A673 (cell line): ENCODE measurements at places on chromosomes 7 and 10. TPM values are rescaled to one million over a fixed set of nuclear protein-coding genes. Genes with fewer than 3 reads are reported as not detected.

KLHDC10 gene
- 31.4 and 37.5 TPM in 2 replicates for total RNA-seq

DNA sequence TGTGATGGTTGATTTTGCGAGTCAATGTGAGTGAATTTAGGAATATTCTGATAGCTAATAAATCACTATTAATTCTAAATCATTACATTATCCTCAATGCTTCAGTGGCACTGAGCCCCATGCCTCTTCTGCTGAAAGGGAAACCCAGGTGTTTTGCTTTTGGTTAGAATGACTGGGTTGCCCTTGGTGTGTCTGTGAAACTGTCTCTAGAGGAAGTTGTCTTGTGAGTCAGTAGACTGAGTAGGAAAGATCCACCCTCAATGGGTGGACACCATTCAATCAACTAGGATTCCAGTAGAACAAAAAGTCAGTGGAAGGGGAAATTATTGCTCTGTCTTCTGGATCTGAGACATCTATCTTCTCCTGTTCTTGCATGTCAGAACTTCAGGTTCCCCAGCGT is 472.4 kb downstream of the ANKRD7 start:
- no peaks in the 10 kb centered on the region for H3K4me1 ChIP-seq
- no peak overlapping the region for H3K4me3 ChIP-seq
- H3K27me3 ChIP-seq = no peaks in the 10 kb centered on the region
- no peaks in the 10 kb centered on the region for H3K36me3 ChIP-seq
- no peak for DNase-seq
- H3K27ac ChIP-seq = no peak overlapping the region

GRCh38 chr7:55140221-55140940 is 121.6 kb downstream of the EGFR start:
- no peaks in the 10 kb centered on the region for H3K27me3 ChIP-seq
- H3K27ac ChIP-seq = no peak overlapping the region
- H3K4me3 ChIP-seq = no peak overlapping the region
- no peaks in the 10 kb centered on the region for H3K4me1 ChIP-seq
- H3K36me3 ChIP-seq = no peaks in the 10 kb centered on the region

DNA sequence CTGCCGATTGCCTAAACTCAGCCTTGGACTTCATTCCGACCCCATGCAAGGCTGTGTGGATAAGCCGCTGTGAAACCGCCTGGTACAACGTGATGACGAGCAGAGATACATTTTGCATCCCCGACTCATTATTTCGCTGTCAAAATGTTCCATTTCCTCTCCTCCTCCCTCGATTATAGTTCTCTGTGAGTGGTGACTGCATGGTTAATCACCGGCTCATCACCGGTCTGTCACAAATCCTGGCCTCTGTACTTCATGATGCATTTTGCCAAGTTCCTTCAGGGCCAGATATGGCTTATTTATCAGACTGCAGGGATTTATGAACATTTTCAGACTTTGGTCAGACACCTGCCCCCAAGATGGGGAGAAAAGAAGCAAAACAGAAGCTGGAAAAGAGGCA is 461.6 kb upstream of the DPP6 start:
- H3K27me3 ChIP-seq = no peaks in the 10 kb centered on the region
- no peak overlapping the region for H3K27ac ChIP-seq
- no peak overlapping the region for H3K4me3 ChIP-seq

AGR2 gene
- not detected in 2 replicates for total RNA-seq

- no peaks in the 10 kb centered on the region for H3K36me3 ChIP-seq
- no peak for DNase-seq
- H3K27me3 ChIP-seq = no peaks in the 10 kb centered on the region
- H3K27ac ChIP-seq = no peak overlapping the region
- H3K4me1 ChIP-seq = no peaks in the 10 kb centered on the region
Observed at GRCh38 chr7:120774481-120774880, 83.5 kb downstream of the TSPAN12 start.

DNA sequence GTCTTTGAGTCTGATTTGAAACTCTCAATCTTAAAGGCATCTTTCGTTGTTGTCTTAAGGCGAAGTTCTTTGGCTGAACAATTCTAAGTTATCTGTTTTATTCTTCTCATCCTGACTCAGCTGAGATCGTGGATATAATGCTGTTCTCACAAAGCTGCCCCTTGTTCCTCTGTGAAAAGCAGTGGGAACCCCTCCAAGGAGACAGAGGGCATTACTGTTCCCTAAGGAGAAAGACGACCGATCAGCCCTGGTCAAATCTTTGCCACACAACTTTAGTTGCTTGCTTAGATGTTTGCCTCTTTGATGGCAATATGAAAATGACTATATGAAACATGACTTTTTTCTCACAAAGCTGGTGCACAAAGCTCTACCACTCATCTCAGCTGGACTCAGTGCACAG is 1016.7 kb downstream of the REEP3 start:
- no peaks in the 10 kb centered on the region for H3K4me1 ChIP-seq
- no peak for DNase-seq
- no peak overlapping the region for H3K27ac ChIP-seq
- no peaks in the 10 kb centered on the region for H3K36me3 ChIP-seq

- H3K27me3 ChIP-seq = no peaks in the 10 kb centered on the region
- no peak overlapping the region for H3K27ac ChIP-seq
Observed at GRCh38 chr10:113350311-113351040, 202.4 kb upstream of the HABP2 start.

BUB3 gene
- total RNA-seq = 196 and 207 TPM in 2 replicates

DNA sequence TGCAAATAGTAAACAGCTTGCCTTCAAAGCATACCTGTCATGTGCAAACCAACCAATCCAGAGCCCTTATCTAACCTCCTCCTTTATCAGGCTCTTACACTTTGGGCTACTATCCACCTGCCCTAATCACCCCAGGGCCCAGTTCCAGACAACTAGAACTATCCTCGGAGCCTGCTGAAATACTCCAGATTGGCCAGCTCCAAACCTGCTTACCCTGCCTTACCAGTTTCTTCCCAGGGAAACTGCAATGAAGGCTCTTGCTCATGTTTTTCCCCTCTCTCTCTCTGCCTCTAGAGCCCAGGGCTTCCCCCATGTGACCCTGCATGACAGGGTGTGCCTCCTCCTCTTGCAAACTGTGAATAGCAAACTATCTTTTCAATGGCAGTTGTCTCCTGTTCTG is 81.4 kb upstream of the CAPZA2 start:
- H3K4me3 ChIP-seq = no peak overlapping the region
- H3K27ac ChIP-seq = no peak overlapping the region
- peaks cover 39% of the 10 kb centered on the region for H3K4me1 ChIP-seq
- no peaks in the 10 kb centered on the region for H3K36me3 ChIP-seq
- DNase-seq = no peak

- no peaks in the 10 kb centered on the region for H3K36me3 ChIP-seq
- DNase-seq = peak; percentile 61
- H3K4me1 ChIP-seq = no peaks in the 10 kb centered on the region
- H3K4me3 ChIP-seq = no peak overlapping the region
- no peak overlapping the region for H3K27ac ChIP-seq
- no peaks in the 10 kb centered on the region for H3K27me3 ChIP-seq
Observed at GRCh38 chr7:78530351-78530750, 731.8 kb downstream of the PHTF2 start.

DNA sequence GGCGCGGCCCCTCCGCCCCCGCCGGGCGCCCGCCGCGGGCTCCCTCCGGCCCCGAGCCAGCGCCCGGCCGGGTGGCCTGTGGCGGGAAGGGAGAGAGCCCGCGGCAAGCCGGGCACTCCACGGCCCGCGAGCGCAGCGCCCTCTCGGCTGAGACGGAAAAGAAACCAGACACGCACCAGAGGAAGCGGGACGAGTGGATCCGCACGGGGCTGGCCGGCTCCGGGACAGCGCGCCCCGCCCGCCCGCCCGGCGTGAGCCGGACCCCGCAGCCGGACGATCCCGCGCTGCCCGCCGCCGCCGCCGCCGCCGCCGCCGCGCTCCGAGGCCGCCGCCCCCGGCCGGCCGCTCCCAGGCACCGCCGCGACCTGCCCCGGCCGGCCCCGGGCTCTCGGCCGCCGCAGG is 300 bp downstream of the ARHGAP21 start:
- H3K4me3 ChIP-seq = peak overlapping the region; percentile 79
- no peaks in the 10 kb centered on the region for H3K27me3 ChIP-seq
- peak overlapping the region; percentile 83 for H3K27ac ChIP-seq

DNA sequence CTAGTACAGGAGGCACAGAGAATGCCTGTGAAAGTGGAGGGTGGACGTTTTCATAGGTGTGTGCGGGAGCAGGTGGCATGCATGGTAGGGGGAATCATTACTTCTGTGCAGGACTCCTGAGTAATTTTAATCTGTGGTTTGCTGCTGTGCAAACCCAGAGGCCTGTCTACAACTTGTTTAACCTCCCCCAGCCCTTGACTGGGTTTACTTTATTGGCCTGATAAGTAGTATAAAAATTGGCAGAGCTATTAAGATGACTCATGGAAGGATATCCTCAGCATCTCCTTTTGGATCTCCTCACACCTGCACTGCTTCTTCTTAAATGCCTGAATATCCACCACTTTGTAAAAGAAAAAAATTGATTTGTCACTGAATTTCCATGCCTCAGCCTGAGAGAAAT is 104.8 kb downstream of the AUTS2 start:
- no peaks in the 10 kb centered on the region for H3K27me3 ChIP-seq
- no peak overlapping the region for H3K27ac ChIP-seq
- H3K4me1 ChIP-seq = no peaks in the 10 kb centered on the region
- no peak for DNase-seq
- H3K36me3 ChIP-seq = no peaks in the 10 kb centered on the region

DNA sequence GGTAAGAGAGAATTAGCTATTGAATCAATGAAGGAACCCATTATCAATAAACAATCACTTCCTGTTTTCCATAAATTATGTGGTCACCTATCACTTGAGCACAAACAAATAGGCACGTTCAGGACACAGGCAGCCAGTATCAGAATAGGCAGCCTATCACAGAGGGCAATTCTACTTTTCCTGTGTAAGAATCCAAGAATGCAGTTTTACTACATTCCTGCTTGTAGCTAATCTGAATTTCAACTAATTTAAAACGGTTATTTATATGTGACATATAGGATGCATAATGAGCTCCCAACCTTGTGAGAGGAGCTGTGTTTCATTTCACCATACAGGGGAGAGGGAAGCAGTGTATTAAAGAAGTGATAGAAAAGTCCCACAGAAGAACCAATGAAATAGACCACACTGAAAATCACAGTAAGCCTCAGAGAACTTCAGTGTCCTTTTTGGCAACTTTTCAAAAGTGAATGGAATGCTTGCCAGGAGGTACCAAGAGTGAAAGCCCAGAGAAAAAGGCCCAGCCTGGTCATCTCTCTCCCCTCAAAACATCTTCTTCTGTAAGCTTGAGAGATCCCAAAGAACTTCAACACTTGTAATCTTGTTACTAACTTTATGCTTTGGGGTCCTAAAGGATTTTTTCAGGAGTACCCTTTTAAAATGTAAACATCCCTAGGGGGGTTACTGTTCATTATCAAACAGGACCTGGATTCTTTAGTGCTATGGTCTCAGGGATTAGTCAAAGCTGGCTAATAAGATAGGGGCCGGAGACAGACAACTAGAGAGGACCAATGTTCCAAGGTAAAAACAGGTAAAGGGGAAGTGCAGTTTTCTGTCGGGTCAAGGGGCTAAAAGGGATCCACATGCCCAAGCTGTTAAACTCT is 1.3 kb downstream of the IMMP2L start:
- peak overlapping the region; percentile 74 for H3K27ac ChIP-seq
- no peaks in the 10 kb centered on the region for H3K36me3 ChIP-seq
- H3K27me3 ChIP-seq = no peaks in the 10 kb centered on the region
- DNase-seq = peak; percentile 42

- no peak overlapping the region for H3K4me3 ChIP-seq
- no peak for DNase-seq
- H3K27me3 ChIP-seq = no peaks in the 10 kb centered on the region
- H3K36me3 ChIP-seq = no peaks in the 10 kb centered on the region
- no peaks in the 10 kb centered on the region for H3K4me1 ChIP-seq
Observed at GRCh38 chr7:3239291-3239691, 61.8 kb upstream of the SDK1 start.

DNA sequence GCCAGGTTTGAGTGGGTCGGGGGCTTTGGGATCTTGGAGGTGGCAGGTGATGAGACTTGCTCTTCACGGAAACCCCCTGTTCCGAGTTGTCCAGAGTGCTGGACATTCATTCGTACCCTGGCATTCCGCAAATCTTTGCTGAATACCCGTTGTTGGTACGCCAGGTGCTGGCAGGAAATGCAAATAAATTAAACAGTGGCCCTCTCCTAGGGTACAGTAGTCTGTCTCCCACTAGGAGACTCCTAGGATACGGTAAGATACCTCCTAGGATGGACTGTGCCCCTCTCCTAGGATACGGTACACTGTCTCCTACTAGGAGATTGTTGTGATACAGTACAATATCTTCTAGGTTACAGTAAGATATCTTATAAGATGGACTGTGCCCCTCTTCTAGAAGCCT is 544 bp downstream of the SEC23IP start:
- no peaks in the 10 kb centered on the region for H3K4me1 ChIP-seq
- peak overlapping the region; percentile 99 for H3K4me3 ChIP-seq
- DNase-seq = no peak
- no peaks in the 10 kb centered on the region for H3K27me3 ChIP-seq
- peaks cover 4% of the 10 kb centered on the region for H3K36me3 ChIP-seq
- peak overlapping the region; percentile 83 for H3K27ac ChIP-seq
